ENCODE measurements at places on chromosomes 4 and X.
A peak's percentile ranks its signal among the peaks of the same experiment; 100 is the strongest.

GRCh38 chrX:79588233-79588632, 221.1 kb upstream of the ITM2A start:
- no peak for DNase-seq

- DNase-seq, result no peak
Measured at GRCh38 chrX:69313617-69314290, 148.5 kb upstream of the PJA1 start.

DNA sequence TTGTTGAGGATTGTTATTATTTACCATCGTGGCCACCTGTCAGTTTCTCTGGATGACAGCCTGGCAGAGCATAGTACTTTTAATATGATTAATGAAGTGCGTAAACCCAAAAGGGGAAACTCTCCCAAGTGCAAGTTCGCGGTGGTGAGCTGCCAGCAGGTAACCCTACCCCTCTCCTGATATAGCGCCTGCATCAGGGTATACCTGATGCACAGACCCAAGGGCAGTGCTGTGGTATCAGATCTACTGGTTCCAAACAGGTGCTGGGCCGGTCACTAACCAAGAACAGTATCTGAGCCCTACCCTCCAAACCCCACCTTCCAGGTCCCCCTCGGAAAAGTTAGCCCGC, 1.6 kb downstream of the RNF150 start:
- no peak for DNase-seq

- no peak for DNase-seq
Measured at GRCh38 chr4:74319470-74319869, 11.2 kb downstream of the EPGN start.

- DNase-seq, result no peak
Measured at GRCh38 chr4:177070533-177071058, 239.1 kb upstream of the NEIL3 start.

GRCh38 chr4:166981847-166982246, 252.4 kb downstream of the SPOCK3 start:
- DNase-seq, result no peak

- no peak for DNase-seq
Measured at GRCh38 chr4:27638163-27638915, 777.7 kb downstream of the STIM2 start.

GRCh38 chr4:47525154-47525819, 40.2 kb downstream of the ATP10D start:
- peak; percentile 8 for DNase-seq

- DNase-seq, result no peak
Measured at GRCh38 chr4:36740796-36741310, 459.4 kb downstream of the DTHD1 start.

GRCh38 chr4:41384992-41385391, 128.3 kb downstream of the UCHL1 start:
- DNase-seq, result no peak

DNA sequence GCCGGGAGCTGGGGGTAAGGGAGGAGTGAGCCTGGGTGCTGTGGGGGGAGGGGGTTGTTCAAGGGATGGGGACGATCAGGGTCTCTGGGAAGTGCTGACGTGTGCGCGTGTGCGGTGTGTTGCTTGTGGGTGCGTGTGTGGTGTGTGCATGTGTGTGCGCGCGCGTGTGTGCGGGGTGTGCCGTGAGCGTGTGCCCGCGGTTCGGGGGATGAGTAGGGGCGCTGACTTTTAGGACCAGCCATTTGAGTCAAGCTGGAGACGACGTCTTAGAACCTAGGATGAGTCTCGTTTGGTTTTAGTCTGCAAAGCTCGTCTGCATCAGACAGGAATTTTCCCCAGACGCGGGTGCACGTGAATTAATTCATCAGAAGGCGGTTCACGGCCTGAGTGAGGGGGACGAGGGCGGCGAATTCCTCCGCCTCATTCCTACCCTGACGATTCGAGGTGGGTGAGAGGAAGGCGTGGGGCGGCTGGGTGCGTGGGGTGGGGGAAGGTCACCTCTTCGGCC, 950 bp upstream of the TMEM271 start:
- DNase-seq, result no peak

DNA sequence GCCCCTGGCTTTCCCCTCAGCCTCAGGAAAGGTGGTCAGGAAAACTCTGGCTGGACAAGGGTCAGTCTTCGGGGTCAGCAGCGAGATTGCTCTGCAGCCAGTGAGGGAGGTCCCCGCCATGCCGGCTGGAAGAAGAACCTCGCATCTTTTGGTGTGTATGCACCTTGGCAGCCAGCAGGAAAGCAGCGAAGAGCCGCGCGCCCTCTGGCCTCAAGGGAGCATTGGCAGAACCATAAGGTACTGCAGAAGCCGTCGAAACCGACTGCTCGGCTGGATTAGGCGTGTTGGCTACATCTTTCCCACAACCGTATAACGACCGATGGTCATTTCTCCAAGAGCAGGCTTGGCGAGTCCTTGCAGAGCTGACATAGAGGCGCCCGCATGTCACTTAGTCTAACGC, 48.3 kb downstream of the GPR143 start:
- DNase-seq, result no peak

DNA sequence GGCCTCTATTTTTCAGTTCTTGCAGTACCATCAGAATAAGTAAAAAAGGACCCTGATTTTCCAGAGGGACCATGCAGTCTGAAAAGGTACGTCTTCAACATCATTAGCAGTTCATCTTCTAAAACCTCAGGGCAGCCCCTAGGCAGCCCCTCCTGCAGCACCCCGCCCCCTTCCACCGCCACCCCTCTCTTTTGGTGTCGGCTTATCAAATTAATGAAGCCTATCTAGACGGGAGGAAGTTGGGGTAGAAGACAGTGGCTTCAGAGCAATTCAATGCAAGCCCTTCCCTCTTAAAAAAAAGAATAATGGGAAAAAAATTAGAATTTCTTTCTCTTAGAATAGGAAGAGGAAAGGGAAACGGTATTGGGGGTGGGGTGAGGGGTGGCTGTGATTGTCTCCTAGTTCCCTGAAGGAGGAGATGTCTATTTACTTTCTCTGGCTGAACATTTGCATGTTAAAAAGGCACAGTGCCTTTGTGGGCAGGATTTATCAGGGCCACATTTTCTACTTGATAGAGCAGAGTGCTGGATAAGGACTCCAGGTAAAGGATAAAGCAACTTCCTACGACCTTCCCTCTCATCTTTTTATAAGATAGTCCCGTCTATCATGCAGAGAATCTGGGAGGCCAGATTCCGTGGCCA, 159.4 kb downstream of the MGST2 start:
- DNase-seq, result no peak

DNA sequence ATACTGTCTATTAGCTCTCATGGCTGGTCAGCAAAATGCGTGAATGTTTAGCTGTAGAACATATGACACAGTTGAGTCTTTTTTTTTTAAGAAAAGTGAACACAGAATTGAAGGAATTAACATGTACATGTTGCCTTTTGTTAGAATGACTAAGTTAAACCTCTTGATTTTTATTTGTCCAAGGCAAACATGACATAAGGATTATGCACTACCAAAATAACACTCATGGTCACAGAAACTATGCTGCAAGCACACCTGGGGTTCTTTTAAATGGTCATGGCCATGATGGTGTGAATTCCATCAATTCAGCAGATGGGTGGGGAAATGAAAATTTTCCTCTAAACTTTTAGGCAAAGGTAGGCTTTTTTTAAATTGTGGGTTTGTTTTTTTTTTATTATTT, 80.1 kb upstream of the CXCL13 start:
- DNase-seq, result no peak

DNA sequence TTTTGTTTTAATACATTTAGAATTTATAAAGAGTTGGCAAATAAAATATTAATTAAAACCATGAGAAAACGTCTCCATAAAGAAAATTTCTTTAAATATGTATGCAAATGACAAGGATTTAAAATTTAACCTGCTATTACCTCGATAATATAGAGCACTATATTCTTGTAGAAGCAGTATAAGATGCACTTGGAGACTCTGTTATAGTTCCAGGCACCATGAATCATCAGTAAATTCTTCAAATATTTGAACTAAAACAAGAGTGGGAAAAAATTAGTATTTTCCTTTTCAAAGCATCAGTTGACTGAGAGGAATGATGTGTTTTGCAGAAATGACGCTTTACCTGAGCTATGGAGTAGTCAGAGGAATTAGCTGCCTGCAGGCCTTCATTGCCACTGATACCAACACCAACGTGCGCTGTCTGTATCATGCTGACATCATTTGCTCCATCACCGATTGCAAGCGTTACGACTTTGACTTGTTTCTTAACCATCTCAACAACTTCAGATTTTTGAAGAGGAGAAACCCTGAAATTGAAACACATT, 67.3 kb downstream of the SHISA3 start:
- DNase-seq, result no peak

GRCh38 chr4:123304151-123304964, 92.2 kb upstream of the SPRY1 start:
- DNase-seq, result no peak

- DNase-seq, result no peak
Measured at GRCh38 chr4:122224348-122224747, 72.2 kb downstream of the BLTP1 start.
